NCI-H1105 treated with DMSO at 0.1 percent for 48 hours (cell line): ENCODE measurements at places on chromosomes 2 and 18.

- DNase-seq, result no peak
Measured at GRCh38 chr18:28766027-28766426, 589.1 kb upstream of the CDH2 start.

DNA sequence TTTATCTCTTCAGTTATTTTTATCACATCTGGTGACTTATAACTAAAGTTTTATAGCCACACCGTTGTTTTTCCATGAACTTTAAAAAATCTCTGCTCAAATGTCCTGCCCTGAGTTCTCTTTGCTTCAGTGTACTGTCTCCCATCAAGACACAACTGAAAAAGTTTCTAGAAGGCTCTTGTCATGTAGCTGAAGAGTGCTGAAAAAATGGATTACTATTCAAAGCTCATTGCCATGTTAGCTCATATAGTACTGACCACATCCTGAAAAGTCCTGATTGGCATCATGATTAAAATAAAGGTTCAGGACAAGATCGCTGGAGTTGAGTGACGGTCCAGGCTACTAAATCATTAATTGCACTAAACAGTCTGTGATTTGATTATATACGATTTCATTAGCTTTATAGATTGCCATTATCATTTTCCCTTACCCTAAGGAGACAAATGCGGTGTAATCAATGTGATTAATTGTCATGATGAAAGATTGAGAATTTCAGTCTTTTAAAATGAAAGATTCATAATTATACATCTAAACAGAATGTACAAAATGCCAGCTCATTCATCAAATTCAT, 62.2 kb downstream of the MFSD6 start:
- DNase-seq, result peak; percentile 36

DNA sequence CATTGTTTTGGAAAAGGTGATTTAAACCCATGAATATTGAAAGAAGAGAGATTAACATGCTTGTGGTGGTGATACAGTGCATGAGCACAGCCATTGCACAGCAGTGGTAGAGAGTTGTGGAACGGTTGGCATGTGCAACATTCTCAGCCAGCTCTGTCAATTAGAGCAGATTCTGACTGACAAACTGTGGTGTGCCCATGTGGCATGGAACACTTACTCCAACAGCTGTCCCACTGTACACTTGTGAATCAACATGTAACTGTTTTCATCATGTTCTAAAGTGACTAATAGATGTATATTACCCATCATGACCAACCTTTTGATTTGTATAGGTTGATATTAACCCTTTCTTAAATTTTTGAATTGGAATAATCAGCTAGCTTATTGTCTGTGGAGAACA, 55.6 kb downstream of the PKP4 start:
- no peak for DNase-seq

GRCh38 chr2:240926516-240927389, 20.6 kb downstream of the CROCC2 start:
- no peak for DNase-seq

GRCh38 chr2:179233083-179233490, 31.5 kb downstream of the SESTD1 start:
- no peak for DNase-seq

GRCh38 chr2:229408962-229409361, 137.9 kb upstream of the PID1 start:
- no peak for DNase-seq

- no peak for DNase-seq
Measured at GRCh38 chr2:1482253-1482675, 69.0 kb downstream of the TPO start.

DNA sequence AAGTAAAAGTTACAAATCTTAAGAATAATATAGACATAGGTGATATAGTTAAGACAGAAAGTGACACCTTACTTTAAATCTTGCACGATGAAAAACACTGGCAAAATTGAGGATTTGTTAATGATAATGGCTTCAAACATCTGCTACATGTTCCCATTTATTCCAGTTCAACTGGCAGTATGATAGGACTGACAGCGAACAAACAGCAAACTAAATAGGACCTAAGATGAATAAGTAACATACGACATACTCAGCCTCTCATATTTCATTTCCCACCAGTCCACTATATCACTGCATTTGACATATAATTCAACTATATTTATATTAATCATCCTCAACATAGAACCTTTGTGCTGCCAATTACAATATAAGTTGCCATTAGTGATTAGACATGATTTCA, 36.3 kb downstream of the ACVR1C start:
- DNase-seq, result no peak

- no peak for DNase-seq
Measured at GRCh38 chr2:174054926-174055325, 89.8 kb upstream of the SP3 start.

GRCh38 chr2:187150670-187151069, 297.4 kb downstream of the CALCRL start:
- DNase-seq, result no peak

- peak; percentile 46 for DNase-seq
Measured at GRCh38 chr2:101205521-101206479, 46.9 kb upstream of the CNOT11 start.
